ENCODE measurements at places on chromosomes 2 and 18.

GRCh38 chr18:59659508-59660170 lies 37.6 kb downstream of the CCBE1 start:
- peak; percentile 16 for DNase-seq

GRCh38 chr2:18721038-18721922 lies 131.9 kb upstream of the NT5C1B start:
- DNase-seq = no peak

DNA sequence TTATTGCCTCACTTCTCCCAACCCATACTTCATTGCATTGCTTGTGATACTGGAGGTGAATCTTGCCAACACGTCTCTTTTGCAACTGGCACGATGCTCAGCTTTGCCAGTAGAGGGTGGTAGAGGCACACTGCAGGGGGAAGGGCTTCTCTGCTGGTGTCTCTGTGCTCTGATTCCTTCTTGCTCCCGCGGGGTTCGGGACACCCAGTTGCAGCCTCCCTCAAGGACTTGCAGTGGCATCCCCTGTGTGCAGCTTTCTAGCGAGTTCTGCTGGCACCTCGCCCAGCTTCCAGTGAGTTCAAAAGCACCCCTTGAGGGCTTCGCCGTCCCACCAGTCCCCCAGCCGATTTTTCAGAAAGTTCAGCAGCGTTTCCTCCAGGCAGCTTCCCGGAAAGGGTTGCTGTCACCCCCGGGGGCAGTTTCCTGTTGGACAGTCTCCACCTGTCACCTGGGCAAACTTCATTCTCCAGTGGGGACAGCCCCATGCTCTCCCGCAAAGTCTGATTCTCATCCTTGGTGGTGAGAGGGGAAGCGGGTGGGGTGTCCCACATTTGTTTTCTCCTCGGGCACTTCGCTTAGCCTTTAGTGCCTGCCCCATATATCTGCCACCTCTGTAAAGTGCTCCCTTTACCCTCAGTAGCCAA lies 35.4 kb upstream of the EN1 start:
- DNase-seq = peak; percentile 48

DNA sequence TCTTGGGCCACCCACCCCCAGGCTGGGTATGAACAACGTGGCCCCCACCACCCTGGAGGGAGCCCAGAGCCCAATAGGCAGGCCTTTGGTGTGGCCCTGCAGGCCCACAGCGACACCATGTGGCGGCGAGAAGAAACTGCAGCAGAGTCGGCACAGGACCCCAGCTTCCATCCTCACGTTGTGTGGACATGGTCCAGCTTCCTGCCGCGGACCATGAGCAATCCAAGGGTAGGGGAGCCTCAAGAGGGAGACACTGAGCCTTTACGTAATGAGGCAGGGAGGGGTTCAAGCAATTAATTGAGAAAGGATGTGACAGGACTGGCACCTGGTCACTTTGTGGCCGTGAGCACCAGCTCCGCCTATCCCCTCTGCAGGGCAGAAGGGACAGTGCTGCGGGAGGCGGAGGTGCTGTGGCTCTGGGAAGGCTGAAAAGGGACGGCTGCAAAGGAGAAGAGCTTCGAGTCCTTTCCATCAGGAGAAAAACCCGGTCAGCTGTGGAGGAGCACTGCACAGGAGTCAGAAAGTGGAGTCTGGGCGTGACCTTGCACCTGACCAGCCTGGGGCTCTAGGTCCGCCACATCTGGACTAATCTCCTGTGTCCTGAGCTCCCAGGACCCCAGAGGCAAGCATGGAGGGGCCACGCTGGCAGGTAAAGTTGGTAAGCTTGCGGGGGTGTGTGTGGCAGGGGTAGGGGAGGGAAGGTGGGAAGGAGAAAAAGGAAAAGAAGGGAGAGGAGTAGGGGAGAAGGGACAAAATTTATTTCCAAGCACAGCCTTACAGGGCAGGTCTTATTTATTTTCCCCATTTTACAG lies 44.9 kb downstream of the TMEM37 start:
- DNase-seq = peak; percentile 78

DNA sequence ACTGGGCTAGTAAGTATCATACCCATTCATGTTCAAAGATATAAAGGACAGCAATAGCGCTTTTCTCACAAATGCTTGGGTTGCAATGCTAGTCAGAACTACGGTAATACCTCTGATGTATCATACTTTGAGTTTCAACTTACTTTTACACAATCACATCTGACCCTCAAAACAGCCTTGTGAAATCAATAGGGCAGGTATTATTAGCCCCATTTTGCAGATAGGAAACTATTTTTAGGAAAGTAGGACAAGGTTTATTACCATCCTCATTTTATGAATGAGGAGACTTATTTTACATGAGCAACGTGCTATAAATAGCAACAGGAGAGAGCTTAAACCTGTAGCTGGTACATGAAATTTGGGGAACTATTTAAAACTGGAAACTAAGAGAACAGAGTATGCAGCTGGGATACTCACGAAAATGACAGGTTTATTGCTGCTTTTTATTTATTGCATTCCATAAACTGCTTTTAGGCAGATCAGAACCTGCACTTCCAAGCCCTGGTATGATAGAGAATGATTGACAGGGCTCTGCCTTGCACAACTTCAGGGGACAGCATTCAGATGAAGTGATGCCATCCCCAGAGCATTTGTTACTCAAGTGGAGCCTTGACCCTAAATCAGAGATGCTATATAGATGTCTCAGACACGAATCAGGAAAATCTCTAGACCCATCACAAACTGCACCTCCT lies 42.4 kb upstream of the PPM1B start:
- no peak for DNase-seq
